ENCODE measurements at places on chromosomes 16 and 17.

GRCh38 chr17:48336986-48337385 is 93.0 kb downstream of the SKAP1 start:
- DNase-seq: no peak

DNA sequence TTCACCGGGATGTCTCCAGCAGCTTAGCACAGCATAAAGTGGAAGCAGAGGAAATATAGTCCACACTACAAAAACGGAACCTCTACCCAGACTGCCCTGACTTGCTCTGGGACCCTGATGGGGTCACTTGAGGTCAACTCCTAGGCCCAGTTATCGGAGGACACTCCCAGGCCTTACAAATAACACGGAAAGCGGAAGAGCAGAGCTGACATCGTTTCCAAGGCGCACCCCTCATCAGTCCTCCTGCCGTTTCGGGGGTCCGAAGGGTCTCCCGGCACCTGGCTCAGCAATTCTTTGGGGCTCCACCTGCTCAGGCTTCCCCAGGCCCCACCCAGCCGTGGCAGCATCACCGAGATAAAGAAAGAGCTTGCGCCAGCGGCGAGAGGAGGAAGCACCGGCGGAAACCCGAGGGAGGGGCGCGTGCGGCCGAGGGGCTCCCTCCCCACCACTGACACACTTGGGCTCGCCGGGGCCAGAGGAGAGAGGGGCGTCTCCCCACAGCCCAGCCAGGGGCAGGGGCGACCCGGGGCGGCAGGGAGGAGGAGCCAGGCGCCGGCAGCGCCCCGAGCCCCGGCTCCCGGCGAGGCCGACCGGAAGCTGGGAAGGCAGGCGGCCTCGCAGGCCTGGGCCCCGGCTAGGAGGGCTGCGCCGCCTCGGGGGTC is 727 bp downstream of the CORO7 start:
- DNase-seq: peak; percentile 40

DNA sequence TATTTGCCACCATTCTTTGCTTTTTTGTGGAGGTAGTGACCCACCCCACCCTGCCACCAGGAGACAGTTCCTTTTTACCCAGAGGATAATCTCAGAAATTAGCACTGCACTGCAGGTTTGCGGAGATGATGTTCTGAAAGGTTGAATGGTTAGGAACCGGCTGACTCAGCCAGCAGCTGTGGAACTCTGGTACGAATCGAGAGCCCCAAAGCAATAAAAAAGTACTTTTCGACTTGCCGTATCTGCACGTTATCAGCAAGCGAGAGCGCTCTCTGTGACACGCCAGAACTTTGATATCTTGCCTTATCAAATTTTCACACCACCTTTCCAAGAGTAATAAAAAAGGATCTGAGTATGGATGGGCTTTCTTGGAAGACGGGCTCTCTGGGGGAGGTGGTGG is 96.3 kb upstream of the EEF2KMT start:
- DNase-seq: no peak

DNA sequence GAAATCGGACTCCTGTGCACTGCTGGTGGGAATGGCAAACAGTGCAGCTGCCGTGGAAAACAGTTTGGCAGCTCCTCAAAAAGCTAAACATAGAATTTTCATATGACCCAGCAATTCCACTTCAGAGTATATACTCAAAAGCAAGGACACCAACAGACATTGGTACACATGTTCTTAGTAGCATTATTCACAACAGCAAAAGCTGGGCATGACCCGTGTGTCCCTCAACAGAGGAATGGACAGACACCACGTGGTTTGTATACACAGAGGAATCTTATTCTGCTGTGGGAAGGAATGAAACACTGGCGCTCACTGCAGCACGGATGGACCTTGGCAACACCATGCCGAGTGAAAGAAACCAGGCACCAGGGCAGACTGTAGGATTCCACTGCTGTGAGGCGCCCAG is 16.0 kb downstream of the NPTX1 start:
- DNase-seq: no peak

- no peak for DNase-seq
Measured at GRCh38 chr17:32261936-32262510, 3.6 kb upstream of the RHBDL3 start.

GRCh38 chr16:49601576-49601975 is 228.0 kb downstream of the C16orf78 start:
- no peak for DNase-seq

DNA sequence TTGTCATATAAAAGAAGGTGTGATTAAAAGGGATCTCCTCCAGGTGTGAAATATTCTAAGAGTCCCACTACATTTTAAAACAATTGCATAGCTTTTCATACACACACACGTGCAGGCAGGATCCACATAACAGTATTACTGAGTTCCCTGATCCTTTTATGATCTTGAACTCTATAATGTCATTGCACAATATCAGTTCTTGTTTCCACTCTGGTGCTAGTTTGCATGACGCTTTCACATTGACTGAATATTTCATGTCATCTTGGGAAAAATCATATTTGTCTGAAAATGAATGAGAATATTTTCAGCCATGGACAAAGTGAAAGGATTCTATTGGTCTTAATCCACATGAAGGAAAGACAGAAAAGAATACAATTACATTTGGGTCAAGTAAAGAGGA is 703.8 kb downstream of the CDH8 start:
- no peak for DNase-seq

GRCh38 chr17:80989586-80989913 is 2.1 kb upstream of the CHMP6 start:
- DNase-seq: no peak

- no peak for DNase-seq
Measured at GRCh38 chr16:27550582-27550920, 607 bp downstream of the KATNIP start.

- no peak for DNase-seq
Measured at GRCh38 chr16:21646721-21647561, 5.5 kb downstream of the IGSF6 start.

- peak; percentile 90 for DNase-seq
Measured at GRCh38 chr16:56912746-56913708, 18.9 kb upstream of the HERPUD1 start.

GRCh38 chr16:2856061-2856670 is 1.8 kb downstream of the PRSS22 start:
- DNase-seq: no peak

DNA sequence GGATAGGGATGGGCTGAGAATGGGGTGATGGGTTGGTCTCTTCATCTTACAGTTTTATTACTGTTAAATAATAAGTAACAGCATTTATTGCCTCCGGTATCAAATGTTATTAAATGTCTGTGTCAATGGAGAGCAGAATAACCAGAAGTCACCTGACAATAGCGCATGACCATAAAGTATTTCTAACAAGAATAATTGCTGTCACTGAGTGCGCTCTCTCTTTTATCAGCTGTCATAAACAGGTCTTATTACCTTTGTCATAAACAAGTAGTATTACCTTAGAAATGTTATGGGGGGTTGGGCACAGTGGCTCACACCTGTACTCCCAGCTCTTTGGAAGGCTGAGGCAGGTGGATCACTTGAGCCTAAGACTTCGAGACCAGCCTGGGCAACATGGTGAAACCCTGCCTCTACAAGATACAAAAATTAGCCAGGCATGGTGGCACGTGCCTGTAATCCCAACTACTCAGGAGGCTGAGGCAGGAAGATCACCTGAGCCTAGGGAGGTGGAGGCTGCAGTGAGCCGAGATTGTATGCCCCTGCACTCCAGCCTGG is 120.6 kb downstream of the MAP2K6 start:
- no peak for DNase-seq

GRCh38 chr17:67403065-67403464 is 26.0 kb downstream of the PITPNC1 start:
- DNase-seq: no peak

DNA sequence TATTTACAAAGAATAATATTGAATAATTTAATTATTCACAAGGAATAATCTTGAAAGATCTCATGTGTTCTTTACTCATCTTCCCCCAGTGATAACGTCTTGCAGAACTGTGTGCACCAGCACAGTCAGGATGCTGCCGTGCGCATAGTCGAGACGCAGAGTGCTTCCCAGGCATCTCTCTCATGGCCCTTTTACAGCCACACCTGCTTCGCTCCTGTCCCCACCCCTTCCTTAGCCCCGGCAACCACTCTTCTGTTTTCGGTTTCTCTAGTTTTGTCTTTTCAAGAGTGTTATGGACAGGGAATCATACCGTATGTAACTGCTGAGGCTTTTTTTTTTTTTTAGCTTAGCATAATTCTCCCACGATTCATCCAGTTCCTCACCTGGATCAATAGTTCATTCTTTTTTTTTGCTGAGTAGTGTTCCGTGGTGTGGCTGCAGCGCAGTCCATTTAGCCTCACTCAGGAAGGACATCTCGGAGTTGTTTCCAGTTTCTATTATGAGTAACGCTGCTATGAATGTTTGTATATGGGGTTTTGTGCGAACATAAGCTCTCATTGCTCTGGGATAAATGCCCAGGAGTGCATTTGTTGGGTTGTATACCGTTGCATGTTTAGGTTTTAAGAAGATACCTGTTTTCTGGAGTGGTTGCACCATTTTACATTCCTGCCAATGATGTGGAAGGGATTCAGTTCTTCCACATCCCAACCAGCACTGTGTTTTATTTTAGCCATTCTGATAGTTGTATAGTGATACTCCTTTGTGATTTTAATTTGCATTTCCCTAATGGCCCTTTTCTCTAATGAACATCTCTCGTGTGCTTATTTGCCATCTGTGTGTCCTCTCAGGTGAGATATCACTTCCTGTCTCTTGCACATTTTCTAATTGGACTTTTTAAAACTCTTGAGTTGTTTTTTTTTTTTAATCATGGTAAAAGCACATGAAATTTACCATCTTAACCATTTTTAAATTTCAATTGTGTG is 47.6 kb downstream of the SEC14L1 start:
- no peak for DNase-seq

DNA sequence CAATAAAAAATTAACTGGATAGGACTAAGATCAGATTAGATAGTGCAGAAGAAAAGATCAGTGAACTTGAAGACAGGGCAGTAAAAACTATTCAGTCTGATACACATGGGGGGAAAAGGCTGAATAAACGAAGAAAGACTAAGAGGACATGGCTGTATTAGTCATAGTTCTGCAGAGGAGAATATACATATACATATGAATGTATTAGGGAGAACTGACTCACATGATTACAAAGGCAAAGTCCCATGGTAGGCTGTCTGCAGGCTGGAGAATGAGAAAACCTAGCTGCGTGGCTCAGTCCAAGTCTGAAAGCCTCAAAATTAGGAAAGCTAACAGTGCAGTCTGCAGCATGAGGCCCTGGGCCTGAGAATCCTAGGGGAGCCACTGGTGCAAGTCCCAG is 98.2 kb upstream of the GNAO1 start:
- no peak for DNase-seq

DNA sequence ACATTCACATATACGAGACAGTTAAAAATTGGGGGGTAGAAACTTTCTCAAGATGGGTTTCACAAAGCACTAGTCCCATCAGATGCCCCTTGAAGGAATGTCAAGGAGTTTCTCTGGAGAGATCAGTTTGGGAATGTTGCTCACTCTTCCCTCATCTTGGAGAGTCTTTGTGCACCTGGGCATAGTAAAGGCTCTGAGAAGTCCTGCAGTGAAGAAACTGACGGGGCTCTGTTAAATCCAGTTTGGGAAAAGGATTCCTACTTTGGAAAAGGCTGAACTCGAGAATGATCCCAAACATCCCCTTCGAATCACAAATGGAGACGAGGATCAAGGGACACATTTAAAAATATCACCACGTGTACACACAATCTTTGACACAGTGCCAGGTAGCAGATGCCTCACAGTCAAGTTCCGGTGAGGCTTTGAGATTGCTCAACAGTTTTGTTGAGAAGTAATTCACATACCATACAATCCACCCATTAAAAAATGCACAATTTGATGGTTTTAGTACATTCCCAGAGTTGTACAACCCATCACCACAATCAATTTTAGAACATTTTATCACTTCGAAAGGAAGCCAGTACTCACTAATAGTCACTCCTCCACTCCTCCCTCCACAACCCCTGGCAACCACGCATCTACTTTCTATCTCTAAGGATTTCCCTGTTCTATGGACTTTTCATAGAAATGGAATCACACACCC is 203.4 kb upstream of the FOXF1 start:
- peak; percentile 84 for DNase-seq

DNA sequence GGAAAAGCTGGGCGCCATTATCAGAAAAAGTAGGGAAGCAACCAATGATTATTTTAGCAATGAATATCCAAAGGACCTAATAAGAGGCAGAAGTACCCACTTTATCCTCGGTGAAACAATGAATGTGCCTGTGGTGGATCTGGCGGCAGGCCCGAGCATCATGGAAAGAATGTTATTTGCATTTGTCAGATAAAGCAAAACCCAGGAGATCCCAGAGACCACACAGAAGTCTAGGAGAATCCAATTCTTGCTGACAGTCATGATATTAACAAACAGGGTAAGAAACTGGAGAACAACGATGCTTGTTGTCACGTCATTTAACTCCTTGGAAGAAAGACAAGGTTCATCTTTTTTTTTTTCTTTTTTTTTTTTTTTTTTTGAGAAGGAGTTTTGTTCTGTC is 12.0 kb upstream of the TNRC6A start:
- DNase-seq: peak; percentile 65

DNA sequence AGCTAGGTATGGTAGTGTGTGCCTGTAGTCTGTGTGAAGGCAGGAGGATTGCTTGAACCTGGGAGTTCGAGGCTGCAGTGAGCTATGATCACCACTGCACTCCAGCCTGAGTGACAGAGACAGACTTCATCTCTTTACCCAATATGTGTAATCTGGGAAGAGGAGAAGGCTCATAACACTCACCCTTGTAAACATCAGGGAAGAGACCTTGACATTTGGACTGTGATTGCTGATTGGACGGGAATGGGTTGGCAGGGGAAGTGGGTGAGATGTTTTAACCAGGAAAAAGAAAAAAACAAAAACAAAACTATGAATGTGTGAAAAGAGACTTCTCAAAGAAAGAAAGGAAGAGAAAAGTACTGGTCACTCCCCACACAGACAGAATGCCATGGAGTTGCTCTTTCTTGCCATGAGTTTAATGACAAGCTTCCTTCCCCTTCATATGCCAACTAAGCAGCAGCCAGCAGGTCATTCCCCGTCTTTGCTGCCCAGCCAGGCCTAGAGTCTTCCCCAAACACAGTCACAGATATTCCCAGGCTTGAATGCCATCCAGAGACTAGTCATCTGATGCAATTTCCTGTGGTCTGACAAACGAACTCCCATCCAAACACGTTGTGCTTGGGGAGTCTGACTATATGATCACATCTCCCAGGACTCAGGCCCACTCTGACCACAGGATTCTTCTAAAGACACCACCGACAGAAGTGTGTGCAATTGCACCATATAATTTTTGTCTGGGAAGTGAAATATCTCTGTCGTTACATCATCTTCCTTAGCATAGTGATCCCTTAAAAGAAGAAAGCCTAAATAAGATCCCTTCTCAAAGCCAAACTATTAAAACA is 3.6 kb upstream of the XAF1 start:
- peak; percentile 100 for DNase-seq

All from EH (cell line).